RCC 7860 (cell line): ENCODE measurements at places on chromosomes 16 and 17.

DNA sequence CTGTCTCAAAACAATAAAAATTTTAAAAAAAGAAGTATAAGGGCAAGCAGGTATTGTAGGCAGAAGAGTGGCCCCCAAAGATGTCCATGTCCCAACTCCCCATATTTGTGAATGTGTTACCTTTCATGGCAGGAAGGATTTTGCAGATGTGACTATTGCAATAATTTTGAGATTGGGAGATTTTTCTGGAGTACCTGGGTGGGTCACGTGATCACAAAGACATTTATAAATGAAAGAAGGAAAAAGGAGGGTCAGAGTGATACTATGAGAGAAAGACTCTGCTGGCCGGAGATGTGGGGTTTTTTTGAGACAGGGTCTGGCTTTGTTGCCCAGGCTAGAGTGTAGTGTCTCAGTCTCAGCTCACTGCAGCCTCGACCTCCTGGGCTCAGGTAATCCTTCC, 27.4 kb upstream of the PAFAH1B1 start:
- no peak for DNase-seq

- DNase-seq: no peak
Measured at GRCh38 chr16:66473654-66474519, 46.8 kb downstream of the BEAN1 start.

GRCh38 chr17:2808367-2809335, 12.4 kb downstream of the RAP1GAP2 start:
- no peak for DNase-seq

DNA sequence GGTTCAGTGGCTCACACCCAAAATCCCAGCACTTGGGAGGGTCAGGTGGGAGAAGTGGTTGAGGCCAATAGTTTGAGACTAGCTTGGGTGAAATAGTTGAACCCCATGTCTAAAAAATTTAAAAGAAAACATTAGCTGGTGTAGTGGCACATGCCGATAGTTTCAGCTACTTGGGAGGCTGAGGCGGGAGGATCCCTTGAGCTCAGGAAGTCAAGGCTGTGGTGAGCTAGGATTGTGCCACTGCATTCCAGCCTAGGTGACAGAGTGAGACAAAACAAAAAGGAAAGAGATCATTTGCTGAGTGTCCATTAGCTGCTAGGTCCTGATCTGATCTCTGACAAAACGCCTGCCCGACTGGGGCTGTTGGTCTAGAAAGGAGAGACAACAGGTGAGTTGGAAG, 14.1 kb upstream of the DBNDD1 start:
- DNase-seq: no peak

DNA sequence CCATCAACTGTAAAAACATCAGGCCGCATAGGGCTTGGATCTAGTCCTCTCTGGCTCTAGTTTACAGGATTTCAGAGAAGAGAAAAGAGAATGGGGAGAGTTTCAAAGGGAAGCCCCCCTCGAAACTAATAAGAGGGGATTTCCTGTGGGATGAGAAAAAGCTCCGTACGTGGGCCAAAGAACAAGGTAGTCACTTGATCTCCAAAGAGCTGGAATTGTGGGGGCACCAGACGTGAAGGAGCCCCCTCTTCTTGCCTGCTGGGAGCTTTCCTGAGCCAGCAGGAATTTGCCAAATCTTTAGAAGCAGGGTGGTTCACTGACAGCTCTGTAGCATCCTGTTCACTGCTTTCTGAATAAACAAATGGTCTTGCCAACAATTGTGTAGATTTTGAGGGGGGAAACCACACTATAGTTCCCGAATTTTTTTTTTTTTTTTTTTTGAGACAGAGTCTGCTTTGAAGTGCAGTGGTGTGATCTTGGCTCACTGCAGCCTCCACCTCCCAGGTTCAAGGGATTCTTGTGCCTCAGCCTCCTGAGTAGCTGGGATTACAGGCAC, 7.0 kb upstream of the TMIGD1 start:
- no peak for DNase-seq

GRCh38 chr17:80984749-80985148, 6.9 kb upstream of the CHMP6 start:
- peak; percentile 71 for DNase-seq

DNA sequence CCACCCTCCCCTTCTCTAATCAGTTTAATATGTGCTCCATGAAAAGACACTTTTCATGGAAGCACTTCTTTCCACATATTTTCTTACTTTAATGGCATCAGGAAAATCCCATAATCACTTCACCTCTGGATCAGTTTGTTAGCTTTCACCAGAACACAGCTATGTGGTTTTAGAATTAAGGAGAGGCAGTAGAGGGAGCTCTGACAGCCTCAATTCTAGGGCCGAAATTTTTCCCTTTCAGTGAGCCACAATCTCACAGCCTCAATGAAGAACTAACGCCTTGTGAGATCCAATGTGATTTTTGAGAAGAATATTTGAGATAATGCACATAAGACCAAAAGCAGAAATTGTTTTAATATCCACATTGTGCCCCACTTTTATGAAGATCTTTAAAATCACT, 1494.0 kb upstream of the CDH8 start:
- DNase-seq: no peak
